ENCODE measurements at places on chromosomes 1 and 21.

DNA sequence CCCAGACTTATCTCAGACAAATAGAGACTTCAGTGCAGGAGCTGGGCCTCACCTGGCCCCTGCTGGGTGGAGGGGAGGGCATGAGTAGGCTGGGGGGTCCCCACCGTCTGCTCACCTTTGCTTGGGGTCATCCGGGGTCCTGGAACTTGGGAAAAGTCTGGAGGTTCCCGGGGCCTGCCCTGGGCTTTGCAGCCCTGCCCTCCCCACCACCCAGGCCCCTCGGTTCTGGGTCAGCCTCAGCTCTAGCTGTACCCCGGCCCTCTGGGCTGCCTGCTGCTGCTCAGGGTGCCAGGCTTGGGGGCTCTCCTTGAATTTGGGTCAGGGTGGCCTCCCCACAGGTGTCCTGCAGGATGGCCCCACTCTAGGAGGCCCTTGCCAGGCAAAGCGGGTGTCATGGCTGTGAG lies 2.4 kb upstream of the TMEM52 start:
- DNase-seq = no peak

DNA sequence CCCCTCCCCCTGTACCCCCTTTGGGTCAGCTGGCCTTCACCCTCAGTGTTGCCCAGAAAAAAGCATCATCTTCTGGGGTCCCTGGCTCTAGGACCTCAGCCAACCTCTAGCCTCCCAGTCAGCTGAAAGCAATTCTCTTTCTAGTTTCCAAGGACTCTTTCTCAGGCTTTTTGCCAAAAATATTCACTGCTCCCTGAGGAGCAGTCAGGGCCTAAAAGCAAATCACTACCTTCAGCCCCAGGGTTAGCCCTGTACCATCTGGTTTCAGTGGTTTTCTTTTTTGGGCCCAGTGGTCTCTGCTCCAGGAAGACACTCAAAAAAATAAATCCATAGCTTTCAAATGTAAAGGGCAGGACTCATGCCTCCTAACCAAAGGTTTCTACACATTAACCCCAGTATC lies 3.1 kb upstream of the LMOD1 start:
- DNase-seq = no peak

- DNase-seq = no peak
These were observed 16.8 kb upstream of the JAK1 start for GRCh38 chr1:64983110-64983509.

GRCh38 chr21:34797201-34797525 lies 128.4 kb downstream of the CLIC6 start:
- DNase-seq = no peak

DNA sequence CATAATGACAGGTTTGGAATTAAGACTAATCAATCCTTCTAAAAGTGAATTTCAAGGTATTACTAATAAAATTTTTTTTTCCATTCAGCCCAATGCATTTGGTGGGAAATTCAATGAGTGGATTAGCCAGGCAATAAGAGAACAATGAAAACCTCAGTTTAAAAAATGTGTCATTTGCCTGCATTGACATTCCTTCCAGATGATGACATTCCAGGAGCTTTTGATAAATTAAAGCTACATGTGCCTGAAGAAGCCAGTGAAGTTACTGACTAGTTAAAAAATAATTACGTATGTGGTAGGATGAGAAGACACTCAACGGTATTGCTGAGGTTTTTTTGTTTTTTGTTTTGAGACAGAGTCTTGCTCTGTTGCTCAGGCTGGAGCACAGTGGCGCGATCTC lies 37.9 kb upstream of the RC3H1 start:
- DNase-seq = no peak

GRCh38 chr1:31924839-31925238 lies 13.3 kb downstream of the PTP4A2 start:
- DNase-seq = no peak

DNA sequence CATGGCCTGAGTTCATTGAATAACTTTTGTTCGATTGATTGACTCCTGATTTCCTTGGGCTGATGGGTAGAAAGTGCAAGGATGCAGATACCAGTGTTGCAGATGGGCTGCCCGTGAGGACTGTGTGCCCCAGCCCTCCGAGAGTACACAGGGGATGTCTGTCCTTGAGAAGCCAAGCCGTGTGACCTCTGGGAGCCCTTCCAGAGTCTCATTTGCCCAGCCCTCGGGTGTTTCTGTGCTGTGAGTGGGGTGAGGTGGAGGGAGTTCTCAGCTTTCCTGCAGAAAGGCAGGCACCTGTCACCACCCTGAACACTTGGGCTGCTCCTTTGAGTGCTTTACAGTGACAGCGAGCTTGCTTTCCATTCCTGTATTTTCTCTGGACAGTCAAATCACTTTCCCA lies 96.4 kb upstream of the CACNA1E start:
- DNase-seq = no peak

DNA sequence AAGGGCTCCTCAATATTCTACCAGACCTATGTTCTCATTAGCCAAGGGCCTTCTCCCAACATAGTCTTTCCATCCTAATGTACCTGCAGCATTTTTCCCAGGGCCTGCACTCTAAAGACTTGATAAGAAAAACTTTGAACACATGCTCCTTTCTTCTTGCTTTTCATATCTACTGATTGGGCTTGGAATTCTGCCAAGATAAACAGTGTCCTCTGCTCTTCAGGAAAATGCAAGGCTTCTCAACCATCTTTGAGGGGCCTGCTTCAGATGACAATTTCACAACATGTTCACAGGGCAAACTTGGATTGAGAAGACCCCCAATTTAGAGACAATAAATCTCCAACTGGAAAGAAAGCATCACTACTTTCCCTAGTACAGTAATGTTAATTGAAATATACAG lies 25.8 kb upstream of the PPT1 start:
- no peak for DNase-seq

DNA sequence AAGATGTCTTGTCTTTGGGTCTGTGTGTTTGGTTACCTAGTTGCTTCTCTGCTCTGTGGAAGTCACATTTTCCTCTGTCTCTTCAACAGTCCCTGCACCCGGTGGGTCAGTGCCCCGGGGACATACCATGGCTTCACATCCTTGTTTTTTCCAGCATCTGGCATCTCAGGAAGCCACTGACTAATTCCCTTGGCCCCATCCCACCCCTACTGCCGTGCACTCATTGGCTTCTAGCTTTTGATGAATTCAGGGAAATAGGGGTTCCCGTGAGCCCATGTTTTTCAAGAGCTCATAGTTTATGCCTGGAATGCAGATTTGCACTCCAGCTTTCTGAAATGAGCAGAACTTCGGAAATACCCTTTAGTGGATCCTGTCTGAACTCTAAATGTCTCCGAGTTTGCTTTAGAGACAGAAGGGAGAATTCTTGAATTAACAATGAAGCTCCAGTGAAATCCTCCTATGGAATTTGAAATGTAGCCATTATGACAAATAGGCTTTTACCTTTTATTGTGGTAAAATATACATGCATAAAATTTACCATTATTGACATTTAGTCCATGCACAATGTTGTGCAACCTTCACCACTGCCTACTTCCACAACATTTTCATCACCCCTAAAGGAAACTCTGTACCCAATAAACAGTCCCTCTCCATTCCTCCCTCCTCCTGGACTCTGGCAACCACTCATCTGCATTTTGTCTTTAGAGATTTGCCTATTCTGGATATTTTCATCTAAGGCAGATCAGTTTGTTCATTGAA lies 67.5 kb downstream of the CLIC6 start:
- DNase-seq = no peak

DNA sequence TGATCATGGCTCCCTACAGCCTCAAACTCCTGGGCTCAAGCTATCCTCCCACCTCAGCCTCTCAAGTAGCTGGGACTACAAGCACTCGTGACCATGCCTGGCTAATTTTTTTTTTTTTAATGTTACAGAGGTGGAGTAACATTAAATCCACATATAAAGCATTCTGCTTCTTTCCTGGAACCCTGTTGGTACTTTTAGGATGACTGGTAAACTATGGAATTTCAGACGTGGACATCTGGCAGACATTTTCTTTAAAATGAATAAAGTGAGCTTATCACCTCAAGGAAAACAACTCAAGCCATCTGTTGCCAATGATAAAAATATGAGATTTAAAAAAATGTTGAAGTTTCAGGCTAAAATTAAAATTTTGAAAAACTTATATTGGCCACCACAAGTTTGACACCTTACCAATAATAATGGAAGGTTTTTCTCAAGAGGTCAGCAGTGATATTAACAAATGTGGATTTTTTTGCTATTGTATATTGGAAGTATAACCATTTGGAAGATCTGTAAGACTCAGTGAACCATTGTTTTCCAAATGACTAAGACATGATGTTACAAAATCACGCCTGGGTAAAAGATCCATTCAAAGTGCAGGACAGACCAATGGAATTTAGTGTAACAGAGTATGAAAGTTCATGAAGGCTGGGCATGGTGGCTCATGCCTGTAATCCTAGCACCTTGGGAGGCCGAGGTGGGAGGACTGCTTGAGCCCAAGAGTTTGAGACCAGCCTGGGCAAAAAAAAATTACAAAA lies 52.7 kb upstream of the EIF4G3 start:
- no peak for DNase-seq

DNA sequence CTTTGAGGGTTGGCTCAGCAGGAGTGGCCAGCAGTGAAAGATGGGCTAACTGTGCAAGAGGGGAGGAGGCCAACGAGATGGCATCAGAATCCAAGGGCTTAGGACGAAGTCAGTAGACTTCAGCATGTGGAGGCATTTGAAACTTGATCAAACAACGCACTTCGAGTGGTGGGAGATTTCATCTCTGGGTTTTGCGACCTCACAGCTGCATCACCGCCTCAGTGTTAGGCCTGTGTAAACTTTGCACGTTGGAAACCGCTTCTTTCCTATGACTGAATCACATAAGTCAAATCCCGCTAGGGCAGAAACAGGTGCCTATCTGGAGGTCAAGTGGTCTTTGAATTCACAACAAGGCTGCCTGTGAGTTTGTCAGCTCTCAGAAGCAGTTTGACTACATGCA lies 17.8 kb downstream of the TFF3 start:
- DNase-seq = no peak

DNA sequence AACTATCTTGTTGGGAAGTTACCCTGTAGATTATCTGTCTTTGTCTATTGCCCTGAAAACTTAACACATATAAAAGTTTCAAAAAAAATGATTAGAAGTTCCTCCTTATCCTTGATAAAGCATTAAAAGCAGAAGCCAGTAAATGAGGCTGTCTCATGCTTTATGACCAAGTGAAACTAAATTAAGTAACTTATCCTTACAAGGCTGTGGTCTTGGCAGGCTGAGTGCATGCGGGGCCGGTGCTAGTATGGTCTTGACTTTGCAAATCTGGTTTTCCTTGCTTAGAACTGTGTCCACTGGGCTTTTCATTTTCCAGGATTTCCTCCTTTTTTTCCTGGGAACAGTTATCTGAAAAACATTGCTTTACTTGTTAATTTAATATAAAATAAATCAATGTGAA lies 43.1 kb downstream of the PCNX2 start:
- no peak for DNase-seq

DNA sequence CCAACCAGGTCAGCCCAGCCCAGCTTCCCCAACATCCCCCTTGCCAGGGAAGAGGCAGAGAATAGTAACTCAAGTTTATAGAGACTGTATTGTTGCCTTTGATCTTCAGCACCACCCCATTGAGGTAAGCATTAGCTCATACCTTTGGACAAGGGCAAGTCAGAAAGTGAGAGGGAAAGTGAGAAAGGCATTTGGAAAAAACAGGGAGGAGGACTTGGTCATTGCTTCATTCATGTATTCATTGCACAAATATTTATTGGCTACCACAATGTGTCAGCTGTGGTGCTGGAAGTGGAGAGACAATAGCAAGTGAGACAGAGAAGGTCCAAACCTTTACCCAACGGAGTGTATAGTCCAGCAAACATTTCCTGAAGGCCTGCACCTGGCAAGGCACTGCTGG lies 561.2 kb downstream of the KIF26B start:
- DNase-seq = no peak

DNA sequence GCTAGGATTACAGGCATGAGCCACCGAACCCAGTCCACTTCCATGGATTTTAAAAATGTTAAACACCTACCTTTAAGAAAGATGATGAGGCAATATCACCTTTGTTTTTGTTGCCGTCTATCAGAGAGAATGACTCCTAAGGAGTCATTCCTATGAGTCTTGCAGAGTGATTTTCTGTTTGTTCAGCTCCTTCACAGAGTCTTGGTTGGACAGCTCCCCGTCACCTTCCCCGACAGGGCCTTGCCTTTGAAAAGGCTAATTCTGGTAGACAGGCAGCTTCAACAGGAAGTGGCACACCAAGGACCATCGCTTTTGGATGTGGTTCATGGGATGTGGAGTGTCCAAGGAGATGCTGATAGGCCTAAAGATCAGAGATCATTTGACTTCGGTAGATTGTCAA lies 17.5 kb downstream of the ZBTB18 start:
- no peak for DNase-seq

- no peak for DNase-seq
These were observed 382.5 kb upstream of the VAMP3 start for GRCh38 chr1:7388488-7389185.

DNA sequence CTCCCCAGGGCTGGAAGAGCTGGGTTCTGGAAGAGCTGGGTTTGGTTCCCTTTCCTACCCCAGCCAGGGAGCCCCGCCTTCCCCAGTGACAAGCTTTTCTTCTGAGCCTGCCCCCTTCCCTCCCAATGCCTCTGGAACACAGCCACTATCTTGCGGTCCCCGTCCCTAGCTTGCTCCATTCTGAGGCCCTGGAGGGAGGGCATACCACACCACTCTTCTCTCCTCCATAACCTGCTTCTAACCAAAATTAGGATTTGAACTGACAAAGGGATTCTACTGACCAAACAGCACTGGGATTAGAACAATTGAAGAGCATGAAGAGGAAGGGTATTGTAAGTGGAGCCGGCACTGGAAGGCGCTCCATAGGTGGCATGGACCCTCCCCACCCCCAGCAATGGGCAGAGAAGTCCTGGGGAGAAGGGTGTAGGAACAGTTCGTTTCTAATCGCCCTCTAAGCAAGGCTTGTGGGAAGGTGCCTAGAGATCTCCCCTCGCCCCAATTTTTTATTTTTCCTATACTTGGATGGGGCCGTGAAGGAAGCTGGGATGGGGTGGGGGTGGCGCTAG lies 690 bp downstream of the C1orf216 start:
- DNase-seq = no peak

- DNase-seq = no peak
These were observed 1120.3 kb downstream of the BRINP3 start for GRCh38 chr1:189357317-189357716.

DNA sequence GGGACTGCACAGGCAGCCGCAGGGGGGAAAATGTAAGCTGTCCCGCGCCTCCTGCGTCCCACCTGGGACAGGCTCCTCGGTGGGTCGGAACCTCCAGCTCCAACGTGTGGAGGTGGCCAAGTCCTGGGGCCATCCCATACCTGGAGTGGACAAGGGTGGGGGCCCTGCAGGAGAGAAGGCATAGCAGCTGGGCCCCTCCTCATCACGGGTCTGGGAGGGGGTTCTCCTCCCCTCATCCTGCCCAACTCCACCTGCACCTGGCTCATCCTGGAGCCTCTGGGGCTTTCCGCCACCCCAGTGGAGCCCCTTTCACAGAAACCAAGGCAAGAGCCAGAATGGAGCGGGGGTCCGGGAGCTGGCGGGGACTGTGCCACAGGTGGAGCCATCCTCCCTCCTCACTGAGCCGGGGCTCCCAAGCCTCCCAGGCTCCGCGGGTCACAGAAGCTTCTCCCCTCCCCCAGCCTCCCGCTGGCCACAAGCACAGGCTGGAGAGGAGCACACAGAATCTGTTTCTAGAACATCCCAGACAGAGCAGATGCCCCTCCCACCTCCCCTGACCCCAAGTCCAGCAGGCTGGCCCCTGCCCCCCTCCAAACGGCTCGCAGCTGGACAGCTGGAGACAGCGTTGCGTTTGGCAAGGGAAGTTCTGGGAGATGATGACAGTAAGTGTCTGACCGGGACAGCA lies 65.8 kb downstream of the MEGF6 start:
- no peak for DNase-seq
